ENCODE measurements at places on chromosomes 13 and 19. TPM values are rescaled to one million over a fixed set of nuclear protein-coding genes. Genes with fewer than 3 reads are reported as not detected.

Gene UBL3
- total RNA-seq: 32.7 TPM

Gene ZNF208
- total RNA-seq: 3.5 TPM

Gene XPO4
- total RNA-seq: 22.2 TPM

Gene CCDC8
- total RNA-seq: 0.19 TPM

Gene CDX2
- not detected for total RNA-seq

Gene ZNF284
- total RNA-seq: 2.6 TPM

Gene WDR83
- 19.8 TPM for total RNA-seq

Gene FPR1
- total RNA-seq: not detected

Gene EFNA2
- not detected for total RNA-seq

Gene CFAP97D2
- 0.96 TPM for total RNA-seq

DNA sequence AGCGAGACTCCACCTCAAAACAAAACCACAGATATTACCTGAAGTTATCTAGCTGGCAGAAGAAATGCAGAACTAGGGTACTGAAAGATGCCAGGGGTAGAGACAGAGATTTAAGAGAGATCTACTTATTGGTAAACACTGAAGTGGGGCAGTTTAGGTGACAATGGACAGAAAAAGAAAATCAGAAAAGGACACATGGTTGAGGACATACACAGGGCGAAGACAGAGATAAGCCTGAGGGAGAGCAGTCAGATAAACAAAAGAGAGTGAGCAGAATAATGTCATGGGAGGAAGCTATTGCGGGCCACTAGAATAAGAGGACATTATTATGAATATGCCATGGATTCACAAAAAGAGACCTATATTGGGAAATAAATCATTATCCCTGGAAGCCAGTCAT is 3.3 kb downstream of the NEK5 start:
- H3K27me3 ChIP-seq: no peaks in the 10 kb centered on the region
- H3K4me1 ChIP-seq: peaks cover 8% of the 10 kb centered on the region
- H3K36me3 ChIP-seq: no peaks in the 10 kb centered on the region
- H3K4me3 ChIP-seq: no peak overlapping the region

DNA sequence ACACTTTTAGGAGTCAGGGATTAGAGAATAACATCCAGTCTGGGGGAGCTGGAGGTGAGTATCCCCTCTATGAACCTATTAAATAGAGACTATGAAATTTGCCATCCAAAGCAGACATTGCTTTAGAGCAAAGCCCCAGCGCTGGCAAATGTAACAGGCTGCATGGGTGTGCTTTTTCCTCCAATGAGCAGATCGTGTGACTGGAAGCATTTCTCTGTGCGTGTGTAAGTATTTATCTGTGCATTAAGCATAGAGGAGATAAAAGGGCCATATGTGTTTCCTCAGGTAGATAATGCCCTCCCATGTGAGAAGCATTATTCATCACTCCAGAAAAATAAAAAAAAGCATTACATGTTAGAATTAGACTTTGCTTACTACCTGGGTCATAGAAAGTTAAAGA is 924 bp downstream of the TNFSF13B start:
- peaks cover 20% of the 10 kb centered on the region for H3K4me1 ChIP-seq
- H3K36me3 ChIP-seq: no peaks in the 10 kb centered on the region
- H3K27ac ChIP-seq: peak overlapping the region; percentile 66
- no peaks in the 10 kb centered on the region for H3K27me3 ChIP-seq

- H3K4me1 ChIP-seq: no peaks in the 10 kb centered on the region
- H3K4me3 ChIP-seq: no peak overlapping the region
- peaks cover 3% of the 10 kb centered on the region for H3K36me3 ChIP-seq
- H3K27ac ChIP-seq: no peak overlapping the region
- no peaks in the 10 kb centered on the region for H3K27me3 ChIP-seq
Measured at GRCh38 chr13:102654756-102655155, 40.1 kb downstream of the METTL21C start.

GRCh38 chr13:110438211-110438610 is 123.3 kb downstream of the RAB20 start:
- no peak overlapping the region for H3K4me3 ChIP-seq
- H3K27ac ChIP-seq: no peak overlapping the region
- no peaks in the 10 kb centered on the region for H3K36me3 ChIP-seq
- peaks cover 36% of the 10 kb centered on the region for H3K27me3 ChIP-seq
- no peak for DNase-seq
- no peaks in the 10 kb centered on the region for H3K4me1 ChIP-seq

GRCh38 chr13:37295071-37295470 is 189.6 kb upstream of the CSNK1A1L start:
- no peak overlapping the region for H3K27ac ChIP-seq
- no peak for DNase-seq
- no peaks in the 10 kb centered on the region for H3K36me3 ChIP-seq
- no peaks in the 10 kb centered on the region for H3K27me3 ChIP-seq

GRCh38 chr19:14425696-14426138 is 6.6 kb upstream of the DDX39A start:
- no peak overlapping the region for H3K27ac ChIP-seq
- no peak overlapping the region for H3K4me3 ChIP-seq
- H3K4me1 ChIP-seq: no peaks in the 10 kb centered on the region
- H3K36me3 ChIP-seq: no peaks in the 10 kb centered on the region
- no peak for DNase-seq
- H3K27me3 ChIP-seq: peaks cover 2% of the 10 kb centered on the region

DNA sequence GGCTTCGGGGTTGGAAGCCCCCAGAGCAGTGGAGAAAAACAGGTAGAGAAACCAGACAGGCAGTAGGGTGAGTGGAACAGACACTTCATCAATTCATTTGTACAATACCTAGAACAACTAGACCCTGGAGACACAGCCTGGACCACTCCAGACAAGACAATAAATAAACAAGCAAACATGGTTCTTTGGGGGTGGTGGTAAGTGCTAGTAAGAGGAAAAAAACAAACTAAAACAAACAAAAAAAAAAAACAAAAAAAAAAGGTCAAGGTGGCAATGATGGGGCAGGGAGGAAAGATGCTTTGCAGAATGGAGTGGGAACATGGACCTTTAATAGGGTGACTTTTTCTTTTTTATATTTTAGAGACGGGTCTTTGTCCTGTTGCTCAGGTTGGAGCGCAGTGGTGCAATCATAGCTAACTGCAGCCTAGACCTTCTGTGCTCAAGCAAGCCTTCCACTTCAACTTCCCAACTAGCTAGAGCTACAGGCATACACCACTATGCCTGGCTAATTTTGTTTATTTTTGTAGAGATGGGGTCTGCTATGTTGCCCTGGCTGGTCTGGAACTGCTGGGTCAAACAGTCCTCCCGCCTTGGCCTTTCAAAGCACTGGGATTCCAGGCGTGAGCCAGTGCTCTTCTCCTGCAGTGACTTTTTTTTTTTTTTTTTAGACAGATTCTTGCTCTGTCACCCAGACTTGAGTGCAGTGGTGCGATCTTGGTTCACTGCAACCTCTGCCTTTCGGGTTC is 3.1 kb downstream of the JUNB start:
- no peaks in the 10 kb centered on the region for H3K27me3 ChIP-seq
- peak overlapping the region; percentile 98 for H3K27ac ChIP-seq
- no peaks in the 10 kb centered on the region for H3K36me3 ChIP-seq
- DNase-seq: no peak
- H3K4me1 ChIP-seq: peaks cover 27% of the 10 kb centered on the region
- peak overlapping the region; percentile 100 for H3K4me3 ChIP-seq

DNA sequence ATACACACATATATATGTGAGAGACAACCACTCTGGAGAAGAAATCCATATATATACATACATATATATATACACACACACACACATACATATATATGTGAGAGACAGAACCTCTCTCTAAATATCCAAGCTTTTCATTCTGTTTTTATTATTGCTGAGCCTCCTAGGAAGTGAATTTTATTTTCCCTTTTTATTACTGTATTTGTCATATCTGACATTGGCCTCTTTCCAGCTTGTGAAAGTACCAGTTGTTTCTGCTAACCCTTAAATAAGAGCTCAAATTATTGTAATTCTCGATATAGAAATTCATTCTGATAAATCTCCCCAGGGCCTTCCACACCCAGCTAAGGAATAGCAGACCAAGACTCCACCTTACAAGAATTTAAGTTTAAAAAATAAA is 81.0 kb downstream of the NUFIP1 start:
- H3K27ac ChIP-seq: no peak overlapping the region
- no peaks in the 10 kb centered on the region for H3K4me1 ChIP-seq
- DNase-seq: no peak
- no peak overlapping the region for H3K4me3 ChIP-seq
- H3K36me3 ChIP-seq: no peaks in the 10 kb centered on the region

- H3K36me3 ChIP-seq: no peaks in the 10 kb centered on the region
- no peak for DNase-seq
- no peak overlapping the region for H3K4me3 ChIP-seq
- no peaks in the 10 kb centered on the region for H3K4me1 ChIP-seq
- no peaks in the 10 kb centered on the region for H3K27me3 ChIP-seq
- H3K27ac ChIP-seq: no peak overlapping the region
Measured at GRCh38 chr13:32370805-32371204, 55.5 kb downstream of the BRCA2 start.

DNA sequence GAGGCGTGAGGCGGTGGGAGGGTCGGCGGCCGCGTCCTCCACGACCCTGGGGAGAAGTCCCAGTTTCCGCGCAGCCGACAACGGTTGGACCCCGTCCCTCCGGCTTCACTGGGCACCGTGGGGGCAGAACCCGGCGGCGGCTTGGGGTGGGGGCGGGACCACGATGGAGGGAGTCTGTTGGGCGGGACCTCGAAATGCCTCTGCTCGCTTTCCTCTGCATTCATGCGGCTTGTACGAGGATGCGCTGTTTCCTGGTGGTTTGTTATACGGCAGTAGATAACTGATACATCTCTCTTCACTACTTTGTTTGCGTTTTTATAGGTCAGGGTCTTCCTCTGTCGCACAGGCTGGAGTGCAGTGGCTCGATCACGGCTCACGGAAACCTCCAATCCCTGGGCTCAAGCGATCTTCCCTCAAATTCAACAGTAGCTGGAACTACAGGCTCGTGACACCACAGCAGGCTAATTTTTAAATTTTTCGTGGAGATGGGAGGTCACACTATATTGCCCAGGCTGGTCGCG is 24.6 kb upstream of the ZNF846 start:
- H3K36me3 ChIP-seq: no peaks in the 10 kb centered on the region
- no peaks in the 10 kb centered on the region for H3K27me3 ChIP-seq
- peak overlapping the region; percentile 96 for H3K27ac ChIP-seq
- DNase-seq: peak; percentile 63
- peaks cover 22% of the 10 kb centered on the region for H3K4me1 ChIP-seq

DNA sequence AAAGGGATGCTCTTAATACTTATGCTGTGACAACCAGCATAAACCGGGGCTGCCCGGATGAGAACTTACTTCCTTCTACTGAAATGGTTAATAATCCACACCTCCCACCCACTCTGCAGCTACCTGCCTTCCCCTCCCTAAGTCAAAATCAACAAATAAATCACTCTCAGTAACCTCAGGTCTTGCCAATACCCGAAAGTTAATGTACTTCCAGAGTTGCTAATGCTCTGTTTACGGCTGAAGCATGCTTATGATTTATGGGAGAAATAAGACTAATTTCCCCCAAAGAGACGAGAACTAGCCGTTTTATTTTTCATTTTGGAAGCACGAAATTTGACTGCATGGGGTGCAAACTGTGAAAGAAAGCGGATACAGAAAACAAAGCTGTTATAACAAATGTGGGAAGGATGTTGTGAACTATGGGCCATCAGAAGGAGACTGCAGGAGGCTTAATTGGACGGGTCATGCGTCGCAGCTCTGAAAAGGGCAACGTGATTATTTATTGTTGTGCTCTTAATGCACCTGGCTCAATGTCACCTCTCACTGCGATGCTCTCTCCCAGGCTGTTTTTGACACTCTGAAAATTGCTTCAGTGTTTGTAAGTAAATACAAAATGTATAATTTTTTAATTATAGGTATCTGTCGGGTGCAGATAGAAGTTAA is 114.0 kb upstream of the SLC7A1 start:
- no peaks in the 10 kb centered on the region for H3K4me1 ChIP-seq
- H3K27me3 ChIP-seq: peaks cover 13% of the 10 kb centered on the region
- H3K27ac ChIP-seq: no peak overlapping the region
- H3K4me3 ChIP-seq: no peak overlapping the region
- no peak for DNase-seq

GRCh38 chr19:48461982-48462655 is 6.7 kb downstream of the KCNJ14 start:
- H3K27me3 ChIP-seq: no peaks in the 10 kb centered on the region
- H3K4me1 ChIP-seq: no peaks in the 10 kb centered on the region
- peaks cover 4% of the 10 kb centered on the region for H3K36me3 ChIP-seq
- H3K27ac ChIP-seq: no peak overlapping the region
- no peak overlapping the region for H3K4me3 ChIP-seq
- DNase-seq: no peak

GRCh38 chr13:98706446-98707110 is 45.9 kb downstream of the SLC15A1 start:
- no peak overlapping the region for H3K27ac ChIP-seq
- no peak overlapping the region for H3K4me3 ChIP-seq
- DNase-seq: no peak
- H3K36me3 ChIP-seq: no peaks in the 10 kb centered on the region
- no peaks in the 10 kb centered on the region for H3K4me1 ChIP-seq

GRCh38 chr19:18310118-18310909 is 12.6 kb downstream of the LSM4 start:
- no peak for DNase-seq
- H3K36me3 ChIP-seq: peaks cover 55% of the 10 kb centered on the region
- H3K27me3 ChIP-seq: no peaks in the 10 kb centered on the region

GRCh38 chr13:101190337-101190736 is 226.0 kb downstream of the NALCN start:
- H3K4me1 ChIP-seq: no peaks in the 10 kb centered on the region
- no peak for DNase-seq
- no peak overlapping the region for H3K4me3 ChIP-seq
- no peaks in the 10 kb centered on the region for H3K27me3 ChIP-seq

DNA sequence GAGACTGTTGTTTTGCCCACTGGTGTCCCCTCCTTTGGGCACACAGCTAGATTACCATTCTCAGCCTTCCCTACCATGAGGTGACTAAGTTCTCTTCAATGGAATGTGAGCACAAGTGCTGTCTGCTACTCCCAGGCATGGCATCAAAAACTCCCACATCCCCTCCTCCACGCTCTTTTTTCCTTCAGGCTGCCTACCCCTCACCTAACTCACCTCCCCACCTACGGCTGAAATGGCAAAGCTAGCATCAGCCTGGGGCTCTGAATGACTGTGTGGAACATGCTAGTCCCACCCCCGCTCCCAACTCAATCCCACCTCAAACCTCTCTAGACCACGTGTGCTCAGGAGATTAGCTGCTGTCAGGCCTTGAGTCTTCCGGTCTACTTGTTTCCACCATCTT is 512.2 kb downstream of the DIAPH3 start:
- H3K4me3 ChIP-seq: no peak overlapping the region
- H3K36me3 ChIP-seq: no peaks in the 10 kb centered on the region
- DNase-seq: no peak
- H3K4me1 ChIP-seq: no peaks in the 10 kb centered on the region

DNA sequence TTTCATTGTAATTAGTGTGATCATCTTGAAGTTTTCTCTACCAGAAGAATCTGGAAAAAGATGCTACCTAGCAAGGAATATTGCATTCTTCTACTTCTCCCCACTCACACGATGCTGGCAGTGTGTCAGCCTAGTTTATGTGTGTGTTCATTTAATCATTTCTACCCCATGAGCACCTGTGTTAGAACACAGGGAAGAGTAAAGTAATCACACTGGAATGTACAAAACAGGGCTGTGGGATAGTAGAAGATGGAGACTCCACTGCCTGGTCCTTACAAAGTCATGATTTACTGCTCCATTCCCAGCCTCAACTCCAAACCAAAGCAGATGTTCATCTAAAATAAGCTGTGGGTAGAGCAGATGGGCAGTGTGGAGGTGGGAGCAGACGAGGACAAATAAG is 47.7 kb upstream of the RGCC start:
- no peaks in the 10 kb centered on the region for H3K27me3 ChIP-seq
- H3K36me3 ChIP-seq: no peaks in the 10 kb centered on the region
- no peak for DNase-seq
- H3K4me1 ChIP-seq: peaks cover 4% of the 10 kb centered on the region
